Upper lobe of right lung (tissue), 1 donor: ENCODE measurements at places on chromosomes 13 and 19. TPM values are rescaled to one million over a fixed set of nuclear protein-coding genes. Genes with fewer than 3 reads are reported as not detected.

Gene ZNF534
- total RNA-seq: 0.29 TPM

Gene PLD3
- total RNA-seq: 432 TPM

Gene ZNF536
- 0.09 TPM for total RNA-seq

Gene ZNF844
- 12.0 TPM for total RNA-seq

Gene ADAMTSL5
- total RNA-seq: 4.8 TPM

Gene IRGC
- not detected for total RNA-seq

Gene GSX1
- total RNA-seq: not detected

Gene TEX26
- not detected for total RNA-seq

Gene RASAL3
- 19.1 TPM for total RNA-seq

Gene HIPK4
- total RNA-seq: 0.64 TPM

Gene MUC16
- total RNA-seq: 0.41 TPM

Gene IGFL1
- total RNA-seq: not detected

Gene CGB7
- 0.43 TPM for total RNA-seq

Gene LILRA1
- total RNA-seq: 4.7 TPM

Gene FCAR
- total RNA-seq: 3.2 TPM

Gene SYNGR4
- total RNA-seq: not detected

Gene FFAR1
- not detected for total RNA-seq

Gene DBP
- 17.7 TPM for total RNA-seq

Gene PSG4
- total RNA-seq: not detected

Gene CYP2A7
- 1.7 TPM for total RNA-seq

Gene RAB3A
- 1.9 TPM for total RNA-seq

Gene FBXO27
- total RNA-seq: 7.6 TPM

Gene CLIP3
- 10.5 TPM for total RNA-seq

Gene SHANK1
- total RNA-seq: 0.35 TPM

Gene FAM124A
- 3.9 TPM for total RNA-seq

Gene EDNRB
- total RNA-seq: 61.7 TPM

Gene NLRP5
- total RNA-seq: not detected

Gene FUT2
- total RNA-seq: 0.81 TPM

Gene IL12RB1
- total RNA-seq: 6.2 TPM

Gene KLK1
- 1.7 TPM for total RNA-seq

Gene ETV2
- total RNA-seq: 0.72 TPM

Gene CEACAM21
- total RNA-seq: 16.3 TPM

Gene KLHL1
- not detected for total RNA-seq

Gene USP12
- 37.5 TPM for total RNA-seq

Gene LIM2
- not detected for total RNA-seq

Gene PGLYRP1
- total RNA-seq: 0.58 TPM

Gene NDUFA11
- 134 TPM for total RNA-seq

Gene ZNF793
- total RNA-seq: 4.2 TPM

Gene KRTDAP
- total RNA-seq: not detected

Gene VASP
- 155 TPM for total RNA-seq

Gene SLC8A2
- 0.23 TPM for total RNA-seq

Gene HIF3A
- 63.1 TPM for total RNA-seq

Gene ZNF665
- total RNA-seq: 6.0 TPM

Gene DIAPH3
- total RNA-seq: 4.6 TPM

Gene ZNF540
- 6.1 TPM for total RNA-seq

Gene LAIR1
- total RNA-seq: 87.8 TPM

Gene OR7C1
- total RNA-seq: not detected

Gene ZNF317
- 28.2 TPM for total RNA-seq

Gene SBSN
- total RNA-seq: not detected

Gene JSRP1
- total RNA-seq: 1.1 TPM

Gene CASP14
- not detected for total RNA-seq
